Right hindlimb (tissue), 1 donor: ENCODE measurements at places on chromosomes 1 and 21.

GRCh38 chr1:30188999-30189398 lies 534.4 kb downstream of the MATN1 start:
- DNase-seq: no peak

DNA sequence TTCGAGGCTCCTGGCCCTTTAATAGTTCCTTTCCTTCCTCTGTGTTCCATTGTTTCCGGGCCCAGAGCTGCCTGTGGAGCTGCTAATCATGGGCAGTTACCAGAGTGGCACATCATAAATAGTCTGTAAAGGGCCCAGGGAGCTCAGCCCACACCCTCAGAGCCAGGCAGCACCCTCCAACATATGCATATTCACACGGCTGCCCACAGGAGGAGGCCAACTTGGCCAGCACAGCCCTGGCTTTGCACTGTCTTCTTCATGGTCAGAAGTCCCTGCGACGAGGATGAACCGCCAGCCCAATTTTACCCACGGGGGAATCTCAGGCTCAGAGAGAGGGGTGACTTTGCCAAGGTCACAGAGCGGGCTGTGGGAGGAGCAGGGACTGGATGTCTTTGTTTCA lies 172.5 kb downstream of the TRABD2B start:
- DNase-seq: no peak

GRCh38 chr1:22442212-22442894 lies 9.3 kb upstream of the ZBTB40 start:
- DNase-seq: no peak

GRCh38 chr1:40047769-40048168 lies 7.2 kb downstream of the CAP1 start:
- no peak for DNase-seq

DNA sequence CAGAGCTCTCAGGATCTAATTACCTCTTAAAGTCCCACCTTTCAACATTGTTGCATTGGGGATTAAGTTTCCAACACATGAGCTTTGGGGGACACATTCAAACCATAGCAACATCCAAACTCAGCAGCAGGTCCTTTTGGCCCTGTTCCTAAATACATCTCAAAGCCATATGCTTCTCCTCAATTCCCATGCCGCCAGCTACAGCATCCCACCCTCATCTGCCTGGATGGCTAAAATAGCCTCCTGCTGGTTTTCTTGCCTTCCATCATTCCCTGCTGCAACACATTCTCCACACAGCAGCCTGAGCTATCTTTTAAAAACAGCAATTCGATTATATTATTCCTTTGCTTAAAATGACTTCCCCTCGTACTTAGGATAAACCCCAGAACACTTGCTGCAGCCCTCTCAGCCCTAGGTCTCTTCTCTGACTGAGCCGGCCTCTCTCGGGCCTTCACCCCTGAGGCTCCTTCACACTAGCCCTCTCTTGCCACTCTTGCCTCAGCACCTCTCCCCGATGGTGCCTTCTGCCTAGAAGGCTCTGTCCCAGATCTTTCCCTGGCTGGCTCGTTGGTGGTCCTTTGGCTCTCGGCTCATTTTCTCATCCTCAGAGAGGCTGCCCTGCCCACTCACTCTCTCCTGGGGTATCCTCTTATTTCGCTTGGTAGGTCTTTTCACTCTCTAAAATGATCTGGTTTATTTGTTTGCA lies 16.5 kb downstream of the MYBPH start:
- no peak for DNase-seq

DNA sequence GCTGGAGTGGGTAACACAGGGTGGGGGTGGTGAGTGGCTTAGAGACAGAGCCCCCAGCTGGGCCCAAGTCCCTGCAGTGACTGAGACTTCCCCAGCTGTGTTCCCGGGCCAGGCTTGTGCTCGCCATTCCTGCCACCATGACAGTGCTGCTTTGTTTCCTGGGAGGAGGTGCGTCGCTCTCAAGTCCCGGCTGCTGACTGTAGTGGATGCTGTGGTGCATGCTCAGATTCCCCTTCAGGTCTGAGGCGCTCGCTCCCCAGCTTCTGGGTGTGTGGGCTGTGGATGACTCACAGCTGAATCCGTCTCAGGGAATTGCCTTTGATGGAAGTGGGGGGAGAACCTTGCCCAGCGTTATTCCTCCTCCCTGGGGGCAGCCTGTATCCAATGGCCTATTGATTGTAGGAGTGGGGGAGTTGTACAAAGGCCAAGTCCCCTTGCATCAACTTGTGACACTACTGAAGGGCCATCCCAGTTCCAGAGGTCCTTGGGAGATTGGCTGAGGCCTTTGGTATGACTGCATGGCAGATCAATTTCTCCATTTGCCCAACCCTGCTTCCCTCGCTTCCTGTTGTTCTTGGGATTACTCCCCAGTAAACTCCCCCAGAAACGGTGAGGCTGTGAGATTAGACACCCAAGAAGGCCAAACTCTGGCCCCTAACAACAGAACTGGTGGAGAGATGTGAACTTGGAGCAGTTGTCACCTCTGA lies 17.8 kb upstream of the POU3F1 start:
- no peak for DNase-seq

DNA sequence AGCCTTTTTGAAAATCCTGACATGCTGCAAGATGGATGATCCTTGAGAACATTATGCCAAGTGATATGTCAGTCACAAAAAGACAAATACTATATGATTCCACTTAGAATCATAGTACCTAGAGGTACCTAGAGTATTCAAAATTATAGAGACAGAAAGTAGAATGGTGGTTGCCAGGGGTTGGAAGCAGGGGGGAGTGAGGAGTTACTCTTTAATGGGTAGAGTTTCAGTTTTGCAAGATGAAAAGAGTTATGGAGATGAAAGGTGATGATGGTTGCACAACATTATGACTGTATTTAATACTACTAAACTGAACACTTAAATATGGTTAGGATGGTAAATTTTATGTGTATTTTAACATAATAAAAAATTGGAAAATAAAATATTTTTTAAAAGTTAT lies 37.9 kb upstream of the PODN start:
- no peak for DNase-seq

DNA sequence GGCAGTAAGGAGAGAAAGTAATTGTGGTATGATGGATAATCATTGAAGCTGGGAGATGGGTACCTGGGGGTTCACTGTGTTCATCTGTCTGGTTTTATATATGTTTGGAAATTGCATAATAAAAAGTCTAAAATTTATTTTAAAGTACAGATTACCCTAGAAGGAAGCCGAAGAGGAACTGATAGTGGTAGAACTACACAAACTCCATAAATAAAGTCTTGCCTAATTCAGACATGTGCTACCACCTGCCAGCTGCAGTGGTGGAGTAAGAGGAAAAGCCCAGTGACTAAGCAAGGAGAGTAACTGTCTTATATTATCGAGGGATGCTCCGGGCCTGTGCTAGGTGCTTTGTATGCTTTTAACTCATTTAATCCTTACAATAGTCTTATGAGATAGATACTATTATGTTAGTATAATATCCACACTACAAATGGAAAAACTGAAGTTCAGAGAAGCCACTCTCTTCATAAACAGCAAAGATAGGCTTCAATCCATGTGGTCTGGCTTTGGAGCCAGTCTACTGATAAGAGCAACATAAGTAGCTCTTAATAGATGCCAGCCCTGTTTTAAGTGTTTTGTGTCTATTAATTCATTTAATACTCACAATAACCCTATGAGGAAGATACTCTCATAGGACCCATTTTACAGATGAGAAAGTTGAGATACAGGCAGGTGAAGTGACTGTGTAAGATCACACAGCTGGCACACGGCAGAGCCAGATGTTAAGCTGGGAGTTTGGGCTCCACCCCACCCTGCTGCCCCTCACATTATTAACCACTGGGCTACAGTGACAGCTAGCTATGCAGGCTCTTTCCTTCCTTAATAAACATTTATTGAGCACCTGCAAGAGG lies 56.8 kb upstream of the HNRNPU start:
- no peak for DNase-seq

DNA sequence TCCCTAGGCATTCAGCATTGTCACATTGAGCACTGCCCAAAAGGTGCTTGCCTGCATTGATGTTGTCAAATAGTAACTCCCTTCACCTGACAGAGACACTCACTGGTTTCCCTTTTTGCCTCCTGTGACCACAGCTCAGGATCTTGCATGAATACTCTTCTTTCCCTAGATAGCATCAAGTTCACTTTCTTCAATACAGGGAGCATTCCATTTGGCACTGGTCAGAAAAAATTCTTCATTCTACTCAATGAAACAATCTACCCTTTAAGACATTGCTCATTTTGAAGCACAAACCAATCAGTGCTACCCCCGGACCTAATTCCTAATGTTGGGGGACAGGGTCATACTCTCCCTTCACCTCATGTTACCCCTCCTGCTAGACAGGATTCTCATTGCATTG lies 319.0 kb upstream of the SNX7 start:
- DNase-seq: no peak

- no peak for DNase-seq
Measured at GRCh38 chr1:156658496-156658895, 16.6 kb downstream of the BCAN start.

- DNase-seq: no peak
Measured at GRCh38 chr1:70509996-70510876, 99.2 kb downstream of the CTH start.

DNA sequence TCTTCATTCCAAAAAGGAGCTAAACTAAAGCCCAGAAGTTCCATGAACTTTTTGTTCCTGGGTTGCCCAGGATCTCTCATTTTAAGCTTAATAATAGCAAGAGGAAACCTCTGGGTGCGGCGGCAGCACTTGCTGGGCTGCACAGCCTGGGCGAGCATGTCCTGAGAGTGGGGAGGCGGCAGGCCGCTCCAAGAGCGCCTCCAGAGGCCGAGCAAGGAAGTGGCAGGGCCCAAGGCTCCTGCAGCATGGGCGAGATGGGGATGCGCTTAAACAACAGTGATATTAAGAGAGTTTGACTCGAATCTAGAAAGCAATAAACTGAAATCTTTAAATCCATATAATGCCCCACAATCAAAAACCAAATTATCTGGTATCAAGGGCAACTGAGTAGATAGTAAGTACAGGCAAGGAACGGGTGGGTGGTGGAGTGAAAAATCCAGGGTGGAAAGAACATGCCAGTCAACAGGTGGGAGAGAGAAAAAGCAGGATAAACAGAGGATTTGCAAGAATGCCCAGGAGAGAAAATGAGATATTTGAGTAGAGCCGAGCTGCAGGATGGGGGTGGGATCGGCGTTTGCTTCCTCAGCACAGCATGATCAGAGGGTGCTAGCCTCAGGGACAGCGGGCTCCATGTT lies 14.1 kb upstream of the TNR start:
- no peak for DNase-seq

GRCh38 chr1:4028139-4028501 lies 128.0 kb upstream of the C1orf174 start:
- no peak for DNase-seq

DNA sequence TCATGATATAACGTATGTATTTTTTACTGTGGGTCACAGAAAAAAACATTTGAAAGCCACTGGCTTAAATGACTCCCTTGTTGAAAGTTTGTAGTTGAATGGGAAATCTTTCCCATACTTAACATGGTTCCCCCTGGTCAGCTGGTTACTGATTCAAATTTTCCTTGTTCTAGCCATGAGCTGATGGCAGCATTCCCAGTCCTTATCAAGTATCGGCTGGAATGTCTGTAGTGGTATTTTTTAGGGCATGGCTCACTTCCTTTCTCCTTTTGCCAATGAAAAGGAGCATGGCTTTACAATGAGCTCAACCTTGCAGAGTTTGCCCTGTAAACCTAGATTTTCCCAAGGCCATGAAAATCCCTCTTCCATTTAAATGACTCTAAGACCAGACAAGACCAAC lies 55.7 kb downstream of the GIPC2 start:
- no peak for DNase-seq

DNA sequence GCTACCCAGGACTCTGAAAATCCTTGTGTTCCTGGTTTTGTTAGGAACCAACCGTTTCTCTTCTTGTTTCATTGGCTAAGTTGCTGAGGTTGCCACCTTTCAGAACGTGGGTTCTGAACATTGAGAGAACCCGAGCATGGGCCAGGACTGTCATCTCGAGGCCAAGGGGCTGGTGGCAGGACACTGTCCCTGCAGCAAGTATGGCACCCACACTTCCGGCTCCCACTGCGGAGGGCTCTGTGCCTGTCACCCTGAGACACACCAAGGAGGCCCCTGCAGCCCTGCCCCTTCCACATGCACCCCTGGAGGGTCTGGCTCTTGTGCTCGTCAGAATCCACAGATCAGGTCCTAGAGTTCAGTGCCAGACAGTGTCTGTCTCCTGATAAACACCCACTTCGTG lies 39.1 kb upstream of the LRRC3 start:
- DNase-seq: no peak

- DNase-seq: no peak
Measured at GRCh38 chr21:31634993-31635392, 24.5 kb upstream of the SOD1 start.

GRCh38 chr1:52552236-52552504 lies 722 bp downstream of the TUT4 start:
- DNase-seq: peak; percentile 62

- no peak for DNase-seq
Measured at GRCh38 chr1:212819726-212820125, 27.7 kb downstream of the SPATA45 start.

- no peak for DNase-seq
Measured at GRCh38 chr1:91529856-91530255, 29.2 kb downstream of the CDC7 start.

DNA sequence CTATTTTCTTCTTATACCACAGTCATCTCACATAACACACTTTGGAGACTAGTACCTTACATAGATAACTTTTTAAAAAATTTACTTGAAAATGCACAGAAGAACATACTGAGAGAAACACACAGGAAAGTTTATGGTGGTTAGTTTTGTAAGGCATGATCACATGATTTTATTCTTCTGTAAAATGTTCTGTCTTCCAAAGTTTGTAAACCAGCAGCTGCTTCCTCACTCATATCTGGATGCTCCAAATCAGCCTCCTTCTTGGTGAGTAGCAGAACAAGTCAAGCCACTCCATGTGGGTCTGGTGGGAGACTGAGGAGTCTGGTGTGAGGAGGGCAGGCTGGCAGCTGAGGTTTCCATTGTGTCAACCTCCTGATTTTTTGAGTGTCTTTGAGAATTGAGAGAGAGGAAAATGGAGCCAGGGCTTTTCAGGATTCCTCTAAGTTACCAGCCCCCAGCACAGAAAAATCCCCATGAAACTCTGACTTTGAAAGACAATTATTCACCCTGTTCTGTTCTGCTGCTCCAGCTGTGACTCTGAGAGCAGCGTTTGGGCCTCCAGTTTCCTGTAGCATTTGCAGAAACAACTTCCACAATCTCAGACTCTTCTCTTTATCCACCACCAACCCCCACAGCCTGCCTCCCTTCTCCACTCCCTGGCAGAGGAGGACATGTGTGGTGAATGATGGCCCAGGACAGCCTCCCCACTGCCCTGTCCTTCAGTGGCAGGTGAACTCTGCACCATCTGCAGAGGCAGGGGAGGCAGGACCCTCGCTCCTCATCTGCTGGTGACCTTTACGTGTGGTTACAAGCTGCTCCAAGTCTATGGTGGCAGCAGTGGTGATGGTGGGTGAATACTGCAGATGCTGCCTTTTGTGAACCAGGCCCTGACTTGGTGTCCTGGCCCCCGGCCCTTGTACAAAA lies 82.3 kb downstream of the FCRL5 start:
- DNase-seq: no peak

GRCh38 chr1:91133248-91133647 lies 111.4 kb upstream of the ZNF644 start:
- DNase-seq: no peak

- no peak for DNase-seq
Measured at GRCh38 chr1:89957107-89957506, 37.8 kb upstream of the ZNF326 start.

- DNase-seq: no peak
Measured at GRCh38 chr1:42852608-42852980, 6.2 kb downstream of the ZNF691 start.
